NCI-H510A treated with DMSO at 0.1 percent for 48 hours (cell line): ENCODE measurements at places on chromosomes 1 and 21.

DNA sequence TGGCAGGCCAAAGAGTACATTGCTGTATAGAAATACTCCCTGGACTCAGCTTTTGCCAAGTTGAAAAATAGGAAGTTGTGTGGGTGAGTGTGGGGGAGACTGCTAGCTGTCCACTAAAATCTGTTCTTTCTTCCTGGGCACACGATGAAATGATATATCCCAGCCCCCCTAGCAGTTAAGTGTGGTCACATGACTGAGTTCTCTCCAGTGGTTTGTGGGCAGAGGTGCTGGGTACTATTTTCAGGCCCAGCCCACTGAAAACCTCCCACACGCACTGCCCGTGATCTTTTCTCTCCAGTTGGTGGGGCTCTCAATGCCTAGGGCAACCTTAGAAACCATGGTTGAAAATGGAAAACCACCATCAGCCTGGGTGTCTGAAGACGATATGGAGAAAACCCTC is 119.7 kb upstream of the LMO4 start:
- DNase-seq: no peak

- no peak for DNase-seq
Measured at GRCh38 chr1:96843196-96843595, 121.6 kb downstream of the PTBP2 start.

DNA sequence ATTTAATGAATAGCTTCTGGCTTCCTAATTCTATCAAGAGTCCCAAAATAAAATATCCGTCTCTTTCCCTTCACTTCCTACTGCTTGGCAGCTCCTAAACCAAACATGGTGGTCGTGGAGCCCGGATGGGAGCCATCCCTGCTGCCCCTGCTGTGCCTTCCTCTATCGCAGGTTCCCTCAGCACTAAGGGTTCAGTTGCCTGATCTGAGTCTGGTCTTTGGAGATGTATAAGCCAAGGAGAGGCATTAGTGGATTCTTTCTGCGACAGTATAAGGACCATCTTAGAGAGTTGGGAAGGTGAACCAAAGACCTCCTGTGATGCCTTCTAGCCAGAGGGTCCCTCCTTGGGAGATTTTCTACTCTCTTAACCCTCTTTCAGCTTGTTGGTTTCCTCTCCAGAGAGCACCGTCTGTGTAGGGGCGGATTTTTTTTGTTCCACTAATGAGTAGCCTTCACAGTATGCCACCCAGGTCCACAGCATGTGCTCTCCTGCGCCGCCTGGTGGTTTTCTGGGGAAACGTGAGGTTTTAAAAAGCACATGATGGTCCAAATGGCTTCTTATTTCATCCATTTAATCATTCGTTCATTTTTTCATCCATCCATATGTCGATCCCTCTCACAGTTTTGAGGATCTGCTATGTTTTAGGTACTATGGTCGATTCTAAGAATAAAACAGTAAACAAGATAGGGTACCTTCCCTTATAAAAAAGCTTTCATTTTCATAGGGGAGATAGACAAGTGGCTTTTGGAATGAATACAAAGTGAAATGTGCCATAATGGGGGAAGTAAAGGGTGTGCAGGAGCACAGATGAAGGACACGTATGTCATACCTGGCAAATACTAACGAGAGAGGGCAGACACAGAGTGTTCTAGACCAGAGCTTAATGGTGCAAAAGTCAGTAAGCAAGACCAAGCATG is 71.0 kb downstream of the NFASC start:
- peak; percentile 66 for DNase-seq

DNA sequence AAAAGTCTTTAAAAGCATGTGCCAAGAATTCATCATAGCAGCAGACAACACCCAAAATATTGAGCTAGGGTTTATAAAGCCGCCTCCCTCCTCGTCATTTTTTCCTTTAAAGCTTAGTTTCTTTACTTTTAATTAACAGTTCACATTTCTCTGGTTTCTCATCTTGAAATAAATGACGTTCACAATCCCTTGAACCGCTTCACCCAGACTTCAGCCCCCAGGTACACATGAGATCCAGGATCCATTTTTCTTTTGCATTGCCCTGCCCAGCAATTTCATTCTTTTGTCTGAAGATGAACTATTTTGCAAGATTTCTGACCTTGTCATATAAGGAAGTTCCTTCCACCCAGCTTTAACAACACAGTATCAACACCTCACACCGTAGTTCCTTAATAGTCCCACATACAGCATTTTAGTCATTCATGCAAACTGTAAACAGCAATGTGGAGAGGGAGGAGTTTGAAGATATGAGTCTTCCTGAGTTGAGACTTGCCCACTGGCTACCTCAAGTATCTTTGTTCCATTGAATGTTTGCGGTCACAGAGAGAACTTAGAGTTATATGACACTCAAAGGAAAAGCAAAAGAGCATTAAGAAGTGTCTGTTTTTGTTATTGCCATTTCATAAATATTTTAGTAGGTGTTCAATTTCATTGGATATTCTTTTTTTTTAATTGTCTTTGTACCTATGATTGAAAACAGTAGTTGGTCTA is 35.3 kb upstream of the CACYBP start:
- peak; percentile 65 for DNase-seq

GRCh38 chr1:146051452-146051851 is 29.9 kb upstream of the HJV start:
- DNase-seq: no peak

- no peak for DNase-seq
Measured at GRCh38 chr1:217770918-217771317, 139.8 kb downstream of the SPATA17 start.

DNA sequence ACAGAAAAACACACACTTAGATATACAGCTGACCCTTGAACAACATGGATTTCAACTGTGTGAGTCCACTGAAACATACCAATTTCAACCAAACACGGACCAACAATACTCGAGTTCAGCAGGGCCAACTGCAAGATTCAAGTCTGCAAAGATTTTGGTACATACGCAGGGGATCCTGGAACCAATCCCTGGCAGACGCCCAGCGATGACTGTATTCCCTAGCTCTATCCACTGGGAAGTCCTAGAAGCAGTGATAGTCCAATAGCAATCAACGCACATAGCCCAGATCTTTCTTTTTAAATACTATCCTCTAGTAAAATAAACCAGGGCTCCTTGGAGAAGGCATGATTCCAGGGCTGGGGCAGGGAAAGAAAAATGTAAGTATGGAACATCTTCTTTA is 9.0 kb downstream of the DDX59 start:
- DNase-seq: no peak

DNA sequence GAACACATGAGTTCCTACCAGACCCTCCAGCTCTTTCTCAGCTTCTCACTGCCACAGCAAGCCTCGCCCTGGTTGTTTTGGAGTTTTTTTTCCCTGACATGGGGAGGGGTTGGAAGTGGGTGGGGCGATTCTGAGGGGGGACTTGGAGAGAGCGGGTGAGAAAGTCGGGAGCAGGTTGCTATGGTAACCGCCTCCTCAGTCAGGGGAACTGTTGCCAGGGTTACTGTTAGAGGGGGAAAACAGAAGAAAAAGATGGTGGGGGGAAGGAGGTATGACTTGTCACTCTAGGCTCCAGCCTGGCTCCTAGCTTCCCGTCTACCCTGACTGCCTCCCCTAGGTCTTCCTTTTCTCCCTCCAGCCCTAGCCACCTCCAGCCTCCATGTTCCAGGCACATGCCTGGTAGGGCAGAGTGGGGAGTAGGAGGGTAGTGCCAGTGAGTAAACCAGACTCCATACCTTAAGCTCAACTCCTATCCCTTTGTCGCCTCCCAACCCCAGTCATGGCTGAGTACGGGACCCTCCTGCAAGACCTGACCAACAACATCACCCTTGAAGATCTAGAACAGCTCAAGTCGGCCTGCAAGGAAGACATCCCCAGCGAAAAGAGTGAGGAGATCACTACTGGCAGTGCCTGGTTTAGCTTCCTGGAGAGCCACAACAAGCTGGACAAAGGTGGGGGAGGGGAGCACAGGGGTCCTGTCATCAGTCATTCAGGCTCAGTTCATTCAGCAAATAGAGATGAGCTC is 6.0 kb downstream of the PEA15 start:
- no peak for DNase-seq

- DNase-seq: no peak
Measured at GRCh38 chr21:44632067-44632466, 5.1 kb upstream of the KRTAP10-10 start.

GRCh38 chr1:180252638-180253536 is 22.8 kb downstream of the LHX4 start:
- DNase-seq: peak; percentile 75

DNA sequence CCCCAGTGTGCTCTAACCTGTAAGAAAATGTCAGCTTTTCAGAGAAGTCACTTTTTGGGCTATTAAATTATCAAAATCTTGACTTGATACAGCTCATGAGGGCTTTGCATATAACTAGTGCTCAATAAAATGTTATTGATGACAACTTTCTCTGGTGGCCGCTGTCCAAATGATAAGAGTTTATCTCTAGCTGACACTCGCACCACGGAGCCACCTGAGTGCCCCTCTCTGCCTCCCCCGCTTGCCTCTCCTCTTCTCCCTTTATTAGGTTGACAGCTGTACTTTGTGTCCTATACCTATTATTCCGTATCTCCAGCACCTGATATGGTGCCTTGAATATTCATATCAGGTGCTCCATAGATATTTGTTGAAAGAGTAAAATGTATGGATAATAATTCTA is 82.8 kb downstream of the PHTF1 start:
- DNase-seq: no peak

DNA sequence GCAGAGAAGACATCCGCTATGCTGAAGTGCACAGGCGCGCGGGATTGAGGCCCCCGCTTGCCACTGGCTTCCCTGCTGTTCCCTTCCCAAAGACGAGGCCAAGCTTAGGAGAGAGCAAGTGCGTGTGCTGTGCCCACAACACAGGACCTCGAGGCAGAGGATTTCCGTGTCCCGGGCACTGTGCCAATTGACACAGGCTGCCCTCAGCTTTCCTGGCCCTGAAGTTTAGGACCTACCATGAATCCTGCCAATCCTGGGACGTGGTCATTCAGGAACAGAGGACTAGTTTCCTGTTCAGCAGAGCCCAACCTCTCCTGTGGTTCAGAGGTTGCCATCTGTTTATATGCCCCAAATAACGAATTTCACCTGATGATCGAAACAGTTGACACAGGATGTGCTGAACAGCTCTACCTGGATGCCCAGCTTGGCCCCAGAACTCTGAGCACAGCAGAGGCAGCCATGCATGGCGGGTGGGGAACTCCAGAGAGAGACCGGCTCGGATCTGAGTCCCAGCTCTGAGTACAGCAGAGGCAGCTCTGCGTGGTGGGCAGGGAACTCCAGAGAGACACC is 22.0 kb downstream of the SLC37A1 start:
- DNase-seq: no peak

DNA sequence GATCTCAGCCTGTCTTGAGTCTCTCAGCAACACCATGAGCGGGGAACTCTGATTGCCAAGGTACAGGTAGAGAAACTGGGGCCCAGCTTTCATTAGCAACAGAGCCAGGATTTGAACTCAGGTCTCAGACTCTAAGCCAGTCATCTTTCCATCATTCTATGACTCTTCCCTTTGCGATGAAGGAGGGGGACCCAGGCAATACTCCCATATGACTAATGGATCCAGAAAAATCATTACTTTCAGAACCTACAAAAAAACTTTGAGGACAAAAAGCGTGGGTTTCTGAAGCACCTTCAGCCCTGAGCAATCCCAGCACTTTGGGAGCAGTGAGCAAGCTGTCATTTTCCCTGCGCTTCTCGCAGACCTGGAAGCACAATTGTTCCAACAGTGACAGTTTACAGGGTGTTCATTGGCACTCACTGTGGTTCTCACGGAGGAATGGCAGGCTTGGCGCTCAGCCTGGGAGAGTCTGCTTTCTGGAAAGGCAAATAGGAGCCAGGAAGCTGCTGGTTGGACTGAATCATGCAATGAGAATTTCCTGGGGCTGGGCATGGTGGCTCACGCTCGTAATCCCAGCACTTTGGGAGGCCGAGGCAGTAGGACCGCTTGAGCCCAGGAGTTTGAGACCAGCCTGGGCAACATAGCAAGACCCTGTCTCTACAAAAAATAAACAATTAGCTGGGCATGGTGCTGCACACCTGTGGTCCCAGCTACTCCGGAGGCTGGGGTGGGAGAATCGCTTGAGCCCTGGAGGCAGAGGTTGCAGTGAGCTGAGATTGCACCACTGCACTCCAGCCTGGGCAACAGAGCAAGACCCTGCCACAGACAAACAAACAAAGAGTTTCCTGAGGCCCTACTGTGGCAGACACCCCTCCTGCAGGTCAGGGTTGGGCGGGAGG is 40.1 kb downstream of the SLC2A7 start:
- no peak for DNase-seq

- no peak for DNase-seq
Measured at GRCh38 chr1:28457678-28458077, 48.2 kb upstream of the RCC1 start.

DNA sequence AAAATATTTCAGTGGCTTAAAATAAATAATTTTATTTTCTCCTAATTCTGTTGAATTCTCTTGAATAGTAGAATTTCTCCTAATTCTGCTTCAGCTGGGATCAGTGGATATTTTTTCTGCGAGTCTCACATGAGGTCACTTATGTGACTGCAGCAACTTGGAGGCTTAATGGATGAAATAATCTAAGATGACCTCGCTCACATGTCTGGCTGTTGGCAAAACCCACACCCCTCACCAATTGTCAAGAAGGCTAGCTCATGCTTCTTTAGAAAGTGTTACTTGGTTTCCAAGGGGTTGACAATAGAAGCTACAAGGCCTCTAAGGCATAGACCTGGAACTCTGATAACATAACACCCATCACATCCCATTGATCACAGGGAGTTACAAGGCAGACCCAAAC is 156.9 kb upstream of the DPYD start:
- DNase-seq: no peak

GRCh38 chr1:212539737-212540430 is 68.7 kb upstream of the ATF3 start:
- DNase-seq: no peak

GRCh38 chr1:165763442-165763841 is 5.2 kb downstream of the TMCO1 start:
- DNase-seq: no peak

GRCh38 chr1:57910782-57911181 is 486.9 kb upstream of the DAB1 start:
- no peak for DNase-seq

GRCh38 chr1:147527941-147528936 is 13.1 kb upstream of the BCL9 start:
- no peak for DNase-seq

- DNase-seq: no peak
Measured at GRCh38 chr1:183609759-183610452, 19.6 kb upstream of the NCF2 start.

DNA sequence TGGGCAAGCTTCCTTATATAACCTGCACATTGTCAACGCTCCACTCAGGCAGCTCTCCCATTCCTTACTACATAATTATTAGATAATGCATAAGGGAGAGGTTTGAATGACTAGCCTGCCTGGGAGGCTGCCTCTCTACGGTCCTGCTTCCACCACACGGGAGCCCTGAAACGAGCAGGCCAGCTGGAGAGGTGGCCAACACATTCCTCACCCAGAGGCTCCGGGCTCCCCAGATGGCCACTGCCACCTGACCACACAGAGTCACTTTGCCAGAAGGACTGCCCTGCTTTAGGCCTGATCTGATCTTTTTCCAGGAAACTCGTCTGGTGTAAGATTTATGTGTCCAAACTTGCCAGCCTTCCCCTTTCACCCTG is 27.9 kb downstream of the HIVEP3 start:
- no peak for DNase-seq
